ENCODE measurements at places on chromosomes 7 and 10.

DNA sequence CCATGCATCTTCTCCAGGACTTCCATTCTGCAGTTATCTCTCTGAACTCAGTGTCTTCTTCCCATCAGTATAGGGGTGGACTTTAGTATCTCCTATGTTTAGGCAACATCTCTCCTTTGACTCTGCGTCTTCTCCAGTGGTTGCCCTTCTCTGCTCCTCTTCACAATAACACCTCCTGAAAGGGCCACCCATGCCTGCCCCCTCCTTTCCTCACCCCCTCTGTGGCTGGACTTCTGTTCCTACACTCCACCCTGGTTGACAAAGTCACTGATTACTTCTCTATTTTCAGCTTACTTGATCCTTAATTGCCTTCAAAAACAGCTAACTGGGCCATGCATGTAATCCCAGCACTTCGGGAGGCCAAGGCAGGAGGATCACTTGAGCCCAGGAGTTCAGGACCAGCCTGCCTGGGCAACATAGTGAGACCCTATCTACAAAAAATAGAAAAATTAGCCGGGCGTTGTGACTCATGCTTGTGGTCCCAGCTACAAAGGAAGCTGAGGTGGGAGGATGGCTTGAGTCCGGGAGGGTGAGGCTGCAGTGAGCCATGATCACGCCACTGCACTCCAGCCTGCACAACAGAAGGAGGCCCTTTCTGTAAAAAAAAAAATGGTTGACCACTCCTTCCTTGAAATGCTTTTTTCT, 13.7 kb downstream of the SRGN start:
- no peak for DNase-seq

DNA sequence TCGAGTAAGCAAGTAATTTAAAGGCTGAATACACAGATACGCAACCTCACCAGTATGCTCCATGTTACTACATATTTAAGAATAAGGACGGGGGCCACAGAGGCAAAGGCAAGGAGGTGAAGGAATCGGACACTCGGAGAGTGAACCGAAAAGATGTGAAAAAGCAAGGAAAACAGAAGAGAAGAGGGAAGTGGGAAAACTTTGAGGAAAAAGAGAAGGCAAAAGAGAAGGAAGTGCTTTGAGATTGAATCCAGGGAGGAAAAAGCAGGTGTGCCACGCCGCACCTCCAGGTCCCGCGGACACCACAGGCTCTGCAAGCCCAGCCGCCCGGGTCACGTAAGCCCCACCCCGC, 367 bp upstream of the AVL9 start:
- DNase-seq: no peak

DNA sequence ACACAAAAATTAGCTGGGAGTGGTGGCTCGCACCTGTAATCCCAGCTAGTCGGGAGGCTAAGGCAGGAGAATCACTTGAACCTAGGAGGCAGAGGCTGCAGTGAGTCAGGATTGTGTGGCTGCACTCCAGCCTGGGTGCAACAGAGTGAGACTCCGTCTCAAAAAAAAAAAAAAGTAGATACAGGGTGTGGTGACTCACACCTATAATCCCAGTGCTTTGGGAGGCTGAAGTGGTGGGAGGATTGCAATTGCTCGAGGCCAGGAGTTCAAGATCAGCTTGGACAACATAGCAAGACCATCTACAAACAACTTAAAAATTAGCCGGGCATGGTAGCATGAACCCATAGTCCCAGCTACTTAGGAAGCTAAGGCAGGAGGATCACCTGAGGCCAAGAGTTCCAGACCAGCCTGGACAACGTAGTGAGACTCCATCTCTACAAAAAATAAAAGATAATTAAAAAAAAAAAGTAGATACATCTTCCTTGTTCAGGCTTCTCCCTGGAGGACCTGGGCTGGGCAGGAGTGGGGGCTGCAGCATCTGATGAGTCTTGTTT, 2.0 kb downstream of the MOSPD3 start:
- DNase-seq: no peak

GRCh38 chr10:36023939-36024338, 381.8 kb upstream of the FZD8 start:
- DNase-seq: peak; percentile 7

- no peak for DNase-seq
Observed at GRCh38 chr7:159169391-159169790, 24.7 kb upstream of the VIPR2 start.

GRCh38 chr7:2409745-2410414, 6.5 kb downstream of the CHST12 start:
- DNase-seq: no peak

DNA sequence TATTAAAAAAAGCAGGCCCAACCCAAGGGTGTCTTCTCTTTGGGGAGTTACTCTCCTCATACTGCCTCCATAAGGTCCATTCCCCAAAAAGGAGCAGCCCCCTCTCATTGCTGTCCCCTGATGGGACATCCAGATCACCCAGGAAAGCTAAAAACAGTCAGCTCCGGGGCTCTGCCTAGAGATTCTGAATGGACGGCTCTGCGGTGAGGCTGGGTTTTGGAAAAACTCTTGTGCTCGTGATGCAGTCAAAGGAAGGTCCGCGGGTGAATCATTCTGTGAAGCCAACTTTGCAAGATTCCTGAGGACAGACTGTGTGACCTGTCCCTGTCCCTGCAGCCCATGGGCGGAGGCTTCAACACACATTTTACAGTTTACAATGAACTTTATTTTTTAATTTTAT, 351.5 kb downstream of the TYW1 start:
- no peak for DNase-seq

DNA sequence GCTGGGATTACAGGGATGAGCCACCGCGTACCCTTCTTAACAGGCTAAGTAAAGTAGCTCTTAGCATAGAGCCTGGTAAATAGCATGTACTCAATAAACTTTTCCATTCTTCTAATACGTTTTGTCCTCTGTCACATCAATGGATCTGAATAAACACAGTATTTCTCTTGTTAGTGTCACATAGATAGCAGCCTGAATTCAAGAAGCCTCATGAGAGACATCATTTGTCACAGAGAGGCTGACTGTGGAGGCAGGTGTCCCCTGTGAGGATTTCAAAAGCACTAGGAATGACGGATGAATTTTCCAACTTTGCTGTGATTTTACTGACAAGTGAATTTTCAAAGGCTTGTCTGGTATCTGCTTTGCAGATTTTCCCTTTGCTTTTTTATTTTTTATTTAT, 82.6 kb upstream of the CDC14C start:
- DNase-seq: no peak

- DNase-seq: no peak
Observed at GRCh38 chr7:539731-540411, 20.2 kb upstream of the PDGFA start.

GRCh38 chr10:18949391-18949790, 99.2 kb upstream of the MALRD1 start:
- no peak for DNase-seq

DNA sequence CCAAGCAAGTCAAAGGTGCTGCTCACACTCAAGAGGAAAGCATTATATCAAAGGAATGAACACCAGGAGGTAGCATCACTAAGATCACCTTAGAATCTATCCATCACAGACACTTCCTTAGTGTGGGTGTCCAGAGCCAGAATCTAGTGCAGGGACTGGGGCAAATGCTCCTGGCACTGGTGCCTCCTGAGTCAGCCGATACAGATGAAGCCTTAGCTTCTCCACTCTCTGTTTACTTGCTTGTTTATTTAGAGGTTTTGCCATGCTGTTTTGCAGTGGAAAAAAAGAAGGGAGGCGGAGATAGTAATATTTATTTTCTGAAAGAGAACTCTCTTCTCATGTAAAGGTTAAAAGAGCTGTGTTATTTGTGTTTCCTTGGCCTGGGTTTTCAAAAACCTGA, 303.1 kb downstream of the WDR11 start:
- DNase-seq: no peak

GRCh38 chr10:14325325-14325955, 5.3 kb downstream of the FRMD4A start:
- DNase-seq: peak; percentile 90

GRCh38 chr10:14381475-14381874, 50.8 kb upstream of the FRMD4A start:
- no peak for DNase-seq

DNA sequence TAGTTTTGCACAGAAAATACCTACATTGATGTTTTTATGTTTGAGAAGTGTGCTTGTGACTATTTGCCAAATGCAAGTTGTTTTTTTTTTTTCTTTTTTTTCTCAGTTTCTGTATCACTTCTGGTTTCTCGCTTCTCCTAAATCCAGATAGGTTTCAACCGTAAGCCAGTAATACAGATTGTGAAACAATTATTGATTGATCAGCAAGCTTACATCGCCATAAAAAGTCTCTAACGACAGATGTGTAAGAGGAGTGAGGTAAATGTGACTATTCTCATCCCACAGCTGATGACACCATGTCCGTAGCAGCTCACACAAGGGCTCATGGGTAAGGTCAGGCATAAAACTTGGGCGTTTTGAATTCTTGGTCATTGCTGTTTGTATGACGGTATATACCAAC, 202.8 kb upstream of the AKR1E2 start:
- no peak for DNase-seq

GRCh38 chr10:6929148-6929830, 349.2 kb upstream of the PRKCQ start:
- DNase-seq: no peak

DNA sequence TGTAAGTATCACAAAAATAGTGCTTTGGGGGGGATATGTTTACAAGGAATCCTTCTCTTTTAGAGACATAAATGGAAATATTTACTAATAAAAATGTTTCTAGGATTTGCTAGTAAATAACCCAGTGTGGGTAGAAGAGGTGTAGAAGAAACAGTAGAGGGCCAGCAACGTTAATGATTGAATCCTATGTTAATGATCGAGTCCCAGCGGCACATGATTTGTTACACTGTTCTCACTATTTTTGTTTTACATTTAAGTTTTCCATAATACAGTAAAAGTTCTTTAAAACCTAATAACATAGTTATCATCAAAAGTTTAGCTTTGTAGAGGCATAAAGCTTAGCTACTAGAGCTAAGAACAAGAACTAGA, 66.0 kb downstream of the UBE2H start:
- no peak for DNase-seq

DNA sequence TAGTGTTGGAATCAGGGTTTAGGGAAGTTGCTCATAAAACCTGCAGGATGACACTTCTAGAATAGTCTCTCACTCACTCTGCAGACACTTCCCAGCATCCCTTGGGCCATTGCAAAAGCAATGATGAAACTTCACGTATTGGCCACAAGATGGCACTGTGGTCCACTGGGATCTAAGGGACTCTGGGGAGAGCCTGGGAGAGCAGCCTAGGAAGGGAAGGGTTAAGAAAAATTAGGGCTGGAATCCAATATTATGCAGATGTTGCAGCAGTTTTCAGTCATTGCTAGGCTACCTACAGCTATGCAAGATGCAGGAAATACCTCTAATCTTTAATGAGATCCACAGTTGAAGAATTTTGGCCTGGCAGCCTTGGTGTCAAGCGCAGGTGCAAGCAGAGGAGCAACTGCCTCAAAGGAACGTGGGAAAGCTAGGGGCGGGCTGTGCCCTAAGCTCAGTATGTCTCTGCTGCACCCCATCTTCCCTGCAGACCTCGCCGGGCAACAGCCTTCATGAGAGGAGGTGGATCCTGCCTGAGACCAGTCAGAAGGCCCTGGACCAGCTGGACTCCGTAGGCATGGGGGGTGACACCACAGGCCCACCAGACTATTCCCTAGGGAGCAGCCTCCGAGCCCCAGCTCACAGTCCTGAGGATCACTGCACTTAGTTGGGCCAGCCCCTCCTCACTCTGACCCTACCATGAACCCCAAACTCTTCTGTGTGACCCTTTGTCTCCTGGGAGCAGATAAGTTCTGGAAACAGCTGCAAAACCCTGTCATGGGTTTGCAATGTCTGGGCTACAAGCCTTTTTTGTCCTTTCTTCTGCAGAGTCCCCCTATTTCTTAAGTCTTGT, 127.9 kb upstream of the PRSS58 start:
- DNase-seq: peak; percentile 78

DNA sequence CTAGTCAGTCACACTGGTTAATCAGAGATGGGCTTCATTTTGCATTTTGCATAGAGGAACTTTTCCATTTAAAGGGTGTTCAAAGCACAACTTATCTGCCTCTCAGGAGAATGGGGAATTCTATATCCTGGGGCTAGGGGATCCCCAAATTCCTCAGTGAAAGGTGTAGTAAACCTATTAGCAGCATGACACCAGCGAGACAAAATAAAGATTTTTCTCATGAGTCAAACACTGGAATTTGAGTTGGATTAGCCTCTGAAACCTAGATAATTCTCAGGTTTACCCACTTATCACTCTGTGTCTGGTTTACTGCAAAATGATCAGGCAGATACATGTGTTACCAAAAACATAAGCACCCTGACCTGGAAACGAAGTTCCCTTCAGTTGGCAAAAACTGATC, 2.1 kb downstream of the AFAP1L2 start:
- no peak for DNase-seq
